HEK293T (cell line): ENCODE measurements at places on chromosomes 13 and 19.
A peak's percentile ranks its signal among the peaks of the same experiment; 100 is the strongest.

- no peak for DNase-seq
Observed at GRCh38 chr19:17931532-17932191, 1.2 kb upstream of the CCDC124 start.

DNA sequence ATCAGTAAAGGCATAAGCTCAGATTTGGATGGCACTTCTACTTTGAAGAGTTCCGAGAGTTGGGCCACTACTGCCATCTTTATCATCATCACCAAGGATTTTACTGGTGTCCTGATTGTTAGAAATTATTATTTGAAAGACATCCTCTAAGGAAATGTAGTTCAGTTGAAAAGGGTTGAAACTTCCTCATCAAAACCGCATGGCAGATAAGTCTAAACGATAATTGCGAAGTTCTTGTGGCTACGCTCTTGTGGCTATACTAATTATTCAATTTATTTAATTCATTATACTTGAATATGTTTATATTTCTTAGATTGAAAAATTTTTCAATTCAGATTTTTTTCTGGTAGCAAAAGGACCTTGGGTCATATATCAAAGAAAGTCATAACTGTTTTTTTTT, 22.4 kb downstream of the TNFRSF19 start:
- no peak for DNase-seq

GRCh38 chr13:106714271-106714982, 146.5 kb upstream of the ARGLU1 start:
- no peak for DNase-seq

GRCh38 chr19:1025960-1026782, at the start of gene CNN2:
Gene CNN2, plus strand, starts transcription at chr19:1026608. Its CDS starts 54 bp downstream, at chr19:1026662.
- peak; percentile 75 for DNase-seq

DNA sequence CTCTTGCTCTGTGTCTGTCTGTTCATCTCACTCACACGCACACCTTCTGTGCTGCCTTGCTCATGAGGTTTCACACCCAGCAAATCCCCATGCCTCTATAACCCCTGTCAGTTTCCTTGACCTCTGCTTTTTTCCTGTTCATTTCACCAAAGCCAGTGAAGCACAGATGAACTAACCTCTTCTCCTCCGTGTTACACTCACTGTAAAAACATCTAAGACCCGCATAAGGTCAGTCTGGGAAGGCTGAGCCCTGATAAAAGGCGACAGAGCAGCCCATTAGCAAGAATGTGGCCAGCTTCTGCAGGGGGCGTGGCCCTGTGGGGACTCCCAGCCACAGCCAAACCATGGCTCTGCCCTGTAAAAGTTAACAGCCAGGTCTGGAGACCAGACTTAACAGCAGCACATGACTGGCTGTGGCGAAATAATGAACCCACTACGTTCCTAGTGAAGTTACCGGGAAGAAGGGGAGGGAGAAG, 42.8 kb upstream of the NPAS1 start:
- DNase-seq = no peak

GRCh38 chr13:21797736-21798135, 126.9 kb downstream of the FGF9 start:
- DNase-seq = no peak

GRCh38 chr19:39823686-39824085, 10.3 kb downstream of the DYRK1B start:
- DNase-seq = no peak

GRCh38 chr13:30156270-30156669, 151.1 kb downstream of the KATNAL1 start:
- no peak for DNase-seq

DNA sequence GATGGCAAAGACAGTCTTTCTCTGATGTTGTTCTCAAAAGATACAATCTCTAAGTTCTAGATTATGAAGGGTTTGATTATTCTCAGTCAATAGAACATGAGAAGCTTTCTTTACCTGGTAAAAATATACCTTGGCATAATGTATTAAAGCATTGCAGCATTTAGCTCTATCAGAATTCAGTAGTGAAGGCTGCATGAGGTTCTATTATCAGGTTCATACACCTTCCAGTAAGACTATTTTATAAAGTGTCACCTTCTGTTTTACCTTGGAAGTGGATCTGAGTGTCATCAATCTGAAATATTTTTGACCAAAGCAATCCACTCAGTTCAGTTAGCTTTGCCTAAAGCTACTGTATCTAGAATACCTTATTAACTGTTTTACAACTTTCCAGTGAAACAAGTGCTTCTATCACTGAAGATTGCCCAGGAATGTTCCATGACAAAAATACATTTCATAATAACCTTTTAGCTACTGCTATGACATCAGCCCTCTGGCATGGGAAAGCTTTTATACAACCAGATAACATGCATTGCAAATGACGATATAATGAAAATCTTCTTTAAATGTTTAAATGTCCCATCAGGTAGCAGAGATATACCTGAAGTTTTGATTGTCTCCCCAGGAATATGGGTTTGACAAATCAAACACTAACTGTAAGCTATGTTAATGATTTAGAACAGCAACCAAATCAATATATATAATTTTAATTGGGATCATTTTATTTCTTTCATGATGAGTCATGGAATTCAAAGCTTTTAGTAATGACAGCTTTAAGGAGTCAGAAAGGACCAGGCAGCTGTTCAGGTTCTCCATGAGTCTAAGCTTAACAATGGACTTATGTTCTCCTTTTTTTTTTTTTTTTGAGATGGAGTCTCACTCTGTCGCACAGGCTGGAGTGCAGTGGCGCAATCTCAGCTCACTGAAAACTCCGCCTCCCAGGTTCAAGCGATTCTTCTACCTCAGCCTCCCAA, 72.2 kb downstream of the UFM1 start:
- no peak for DNase-seq

DNA sequence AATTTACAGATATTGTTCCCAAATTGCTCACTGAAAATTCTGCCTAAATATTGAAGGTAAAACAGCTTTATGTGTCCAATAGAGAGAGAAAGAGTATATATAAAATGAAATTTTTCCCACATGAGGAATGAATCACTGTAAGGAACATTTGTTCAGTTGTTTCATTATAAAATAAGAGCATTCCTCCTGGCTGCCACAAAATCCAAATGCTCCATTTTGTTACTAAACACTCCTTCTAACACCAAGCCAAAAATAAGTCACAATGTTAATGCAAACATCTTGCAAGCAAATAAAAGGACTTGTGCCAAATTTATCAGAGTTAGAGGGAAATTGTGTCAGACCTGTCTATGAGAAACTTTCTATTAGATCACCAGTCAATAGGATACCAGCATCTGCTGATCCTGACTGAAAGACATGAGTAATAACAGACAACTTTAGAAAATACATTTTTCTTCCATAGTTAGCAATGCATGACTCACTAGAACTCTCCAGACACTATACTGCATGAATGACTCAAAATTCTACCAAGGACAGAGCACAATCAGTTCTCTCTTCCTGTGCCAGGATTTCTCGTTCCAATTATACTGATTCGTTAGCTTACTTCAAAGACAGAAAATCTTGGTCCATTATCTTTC, 83.5 kb upstream of the FNDC3A start:
- DNase-seq = no peak

DNA sequence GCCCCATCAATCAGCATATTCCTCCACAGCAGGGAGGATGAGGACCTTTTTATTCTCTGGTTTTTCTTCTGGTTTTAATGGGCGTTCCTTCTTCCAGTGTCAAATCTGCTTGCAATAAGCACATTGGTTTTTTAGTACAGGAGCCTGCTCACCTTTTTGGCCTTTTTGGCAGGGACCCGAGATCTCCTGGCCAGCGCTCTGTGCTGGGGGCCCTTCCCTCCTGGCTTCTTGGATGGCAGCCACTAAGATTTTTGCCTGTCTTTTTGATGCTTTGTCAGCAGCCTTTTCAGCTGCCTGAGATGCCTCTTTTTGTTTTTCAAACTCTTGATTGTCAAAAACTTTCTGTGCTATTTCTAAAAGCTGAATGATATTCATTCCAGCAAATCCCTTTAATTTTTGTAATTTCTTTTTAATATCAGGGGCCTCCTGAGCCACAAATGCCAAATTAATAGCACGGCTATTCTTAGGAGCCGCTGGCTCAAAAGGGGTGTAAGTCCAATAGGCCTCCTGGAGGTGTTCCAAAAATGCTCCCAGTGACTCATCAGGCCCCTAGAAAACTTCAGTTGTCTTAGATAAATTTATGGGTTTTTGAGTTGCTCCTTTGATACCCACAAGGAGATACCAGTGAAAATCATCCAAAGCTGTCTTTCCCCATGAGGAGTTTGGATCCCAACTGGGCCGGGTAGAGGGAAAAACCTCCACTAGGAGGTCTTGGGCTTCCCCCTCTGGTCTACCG, 73.0 kb downstream of the ZNF100 start:
- no peak for DNase-seq

GRCh38 chr13:91158017-91158395, 189.5 kb upstream of the MIR17HG start:
- DNase-seq = no peak
